ENCODE measurements at places on chromosomes 5 and 9.

- no peak for DNase-seq
These were observed 22.8 kb upstream of the TCF7 start for GRCh38 chr5:134091626-134092121.

DNA sequence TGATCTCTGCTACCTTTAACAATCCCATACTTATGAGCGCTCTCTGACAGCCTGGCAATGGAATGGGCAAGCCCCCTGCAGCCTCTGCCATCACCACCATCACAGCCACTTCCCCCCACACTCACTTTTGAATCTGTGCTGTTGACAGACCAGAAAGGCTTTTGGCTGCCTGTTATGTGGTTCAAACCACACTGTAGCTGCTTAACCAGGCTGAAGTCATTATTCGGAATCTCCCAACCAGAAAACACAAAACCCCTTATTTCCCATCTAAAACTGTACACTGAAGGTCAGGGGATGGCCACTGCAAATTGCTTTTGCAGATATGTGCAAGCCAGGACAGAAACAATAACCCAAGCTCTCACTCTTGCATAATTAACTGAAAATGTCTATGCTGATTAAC is 35.8 kb downstream of the PTCH1 start:
- DNase-seq = no peak

GRCh38 chr5:96566833-96567587 is 95.2 kb upstream of the CAST start:
- no peak for DNase-seq

- DNase-seq = no peak
These were observed 199.2 kb downstream of the TRIO start for GRCh38 chr5:14342306-14342705.

GRCh38 chr5:135320718-135321484 is 78.1 kb downstream of the MACROH2A1 start:
- no peak for DNase-seq
